ENCODE measurements at places on chromosomes 7 and 10.

DNA sequence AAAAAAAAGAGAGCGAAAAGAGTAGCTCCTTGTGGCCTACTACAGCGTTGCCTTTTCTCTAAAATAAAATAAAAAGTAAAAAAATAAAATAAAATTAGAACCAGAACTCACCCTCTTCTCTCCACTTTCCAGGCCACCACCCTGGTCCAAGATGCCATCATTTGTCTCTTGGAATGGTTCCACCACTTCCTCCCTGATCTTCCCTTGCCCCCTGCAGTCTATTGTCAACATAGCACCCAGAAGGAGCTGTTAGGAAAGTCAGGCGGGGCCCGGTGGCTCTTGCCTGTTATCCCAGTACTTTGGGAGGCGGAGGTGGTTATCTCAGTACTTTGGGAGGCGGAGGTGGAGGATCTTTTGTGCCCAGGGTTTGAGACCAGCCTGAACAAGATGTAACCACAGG is 7.6 kb upstream of the GRID2IP start:
- DNase-seq: no peak

- DNase-seq: no peak
These were observed 89.0 kb downstream of the NKX6-2 start for GRCh38 chr10:132696728-132697577.

DNA sequence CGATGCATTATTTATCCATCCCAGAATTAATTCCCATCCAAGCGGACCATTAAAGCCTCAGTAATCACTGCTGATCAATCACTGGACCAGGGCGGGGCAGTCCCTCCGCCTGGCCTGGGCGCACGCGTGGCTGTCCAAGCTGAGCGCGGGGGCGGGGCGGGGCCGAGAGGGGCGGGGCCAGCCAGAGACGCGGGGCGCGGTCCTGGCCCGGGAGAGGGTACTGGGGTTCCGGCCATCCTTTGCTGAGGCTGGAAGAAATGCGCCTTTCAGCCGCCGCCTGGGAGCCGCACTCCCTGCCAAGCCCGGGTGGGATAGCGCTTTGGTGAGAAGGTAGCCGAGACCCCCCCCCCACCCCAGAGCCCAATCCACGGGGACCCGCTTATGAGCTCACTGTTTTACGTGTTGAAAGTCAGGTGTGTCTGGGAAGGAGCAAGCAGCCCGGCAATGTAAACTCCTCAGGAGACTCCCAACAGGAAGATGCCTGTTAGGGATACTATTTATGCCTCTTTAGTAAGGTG is at the start of gene ARHGAP22:
TSS of gene ARHGAP22 (minus strand) at position 83 of the 518 bp plus-strand sequence. CDS start 277 bp downstream, outside the sequence.
- DNase-seq: no peak

DNA sequence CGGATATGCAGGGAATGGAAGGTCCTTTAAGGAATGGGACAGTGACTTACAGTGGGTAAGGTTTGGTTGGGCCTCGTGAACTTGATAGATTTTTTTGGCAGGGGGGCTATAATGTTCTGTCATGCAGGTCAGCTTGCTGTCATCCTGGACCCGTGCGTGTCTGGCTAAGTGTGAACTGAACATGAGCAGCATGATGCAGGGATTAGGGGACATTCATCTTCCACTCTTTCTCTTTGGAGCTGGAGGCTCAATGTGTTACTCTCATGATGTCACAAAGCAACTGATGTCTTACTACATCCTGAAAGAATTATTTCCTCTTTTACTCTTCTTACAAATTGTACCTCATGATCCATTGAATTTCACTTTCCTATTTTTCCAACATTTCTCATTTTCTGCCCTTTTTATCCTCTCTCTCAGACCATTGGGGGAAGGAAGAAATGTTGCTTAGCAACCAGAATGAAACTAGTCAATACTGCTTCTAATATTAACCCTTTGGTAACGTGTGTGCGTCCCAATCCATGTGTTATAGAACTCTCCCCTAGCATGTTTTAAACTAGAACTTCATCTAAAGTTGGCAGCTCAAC is 549.1 kb downstream of the LRMDA start:
- no peak for DNase-seq

GRCh38 chr7:157168571-157168970 is 29.8 kb downstream of the UBE3C start:
- no peak for DNase-seq

GRCh38 chr7:127477295-127478023 is 85.0 kb upstream of the ZNF800 start:
- DNase-seq: no peak

GRCh38 chr10:20945546-20946332 is 48.6 kb upstream of the NEBL start:
- no peak for DNase-seq

- DNase-seq: no peak
These were observed 119.1 kb downstream of the TFEC start for GRCh38 chr7:115911465-115911864.

DNA sequence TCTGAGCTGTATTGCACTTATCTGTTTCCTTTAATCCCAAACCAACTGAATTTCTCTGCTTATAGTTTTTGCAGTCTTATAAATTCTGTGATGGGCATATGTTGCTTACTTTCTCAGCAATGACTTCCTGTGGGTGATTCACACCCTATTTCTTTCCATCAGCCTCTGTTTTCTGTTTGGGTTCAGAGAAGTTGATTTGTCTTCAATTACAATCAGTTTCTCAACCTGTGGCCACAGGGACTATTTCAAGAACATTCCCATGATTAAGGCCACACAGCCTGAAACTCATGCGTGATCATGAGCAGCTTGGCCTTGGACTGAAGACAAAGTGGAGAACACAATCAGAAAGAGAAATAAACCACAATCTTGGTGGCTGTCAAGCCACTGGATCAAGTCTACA is 1174.6 kb upstream of the C7orf33 start:
- DNase-seq: no peak

DNA sequence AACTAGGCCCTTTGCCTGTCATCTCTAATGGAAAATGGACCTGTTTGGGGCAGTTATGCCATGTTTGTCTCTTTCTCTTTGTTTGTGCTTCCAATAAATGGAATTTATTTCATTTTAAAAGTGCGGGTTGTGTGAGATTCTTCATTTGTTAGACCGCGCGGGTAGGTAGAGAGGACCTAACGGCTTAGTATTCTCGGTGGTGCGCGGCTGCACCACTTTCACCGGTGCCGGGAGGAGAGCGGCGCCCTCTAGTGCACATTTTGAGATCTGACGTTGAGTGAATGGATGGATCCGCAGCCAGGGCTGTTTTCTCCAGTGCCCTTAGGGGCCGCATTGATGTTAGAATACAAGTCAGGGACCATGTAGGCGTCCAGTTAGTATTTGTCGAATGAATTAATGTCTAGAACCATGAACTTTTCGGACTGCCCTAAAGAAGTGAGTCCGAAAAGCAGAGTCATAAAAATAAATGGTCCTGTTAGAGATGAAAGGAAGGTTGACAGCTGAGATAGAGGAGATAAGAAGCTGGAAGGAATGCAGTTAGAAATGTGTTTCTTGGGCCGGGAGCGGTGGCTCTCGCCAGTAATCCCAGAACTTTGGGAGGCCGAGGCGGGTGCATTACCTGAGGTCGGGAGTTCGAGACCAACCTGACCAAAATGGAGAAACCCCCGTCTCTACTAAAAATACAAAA is 29.3 kb upstream of the GIMAP8 start:
- DNase-seq: peak; percentile 77

- DNase-seq: peak; percentile 68
These were observed 14.5 kb downstream of the LBX1 start for GRCh38 chr10:101214446-101215396.

- no peak for DNase-seq
These were observed 45.1 kb upstream of the GSAP start for GRCh38 chr7:77461246-77461645.

DNA sequence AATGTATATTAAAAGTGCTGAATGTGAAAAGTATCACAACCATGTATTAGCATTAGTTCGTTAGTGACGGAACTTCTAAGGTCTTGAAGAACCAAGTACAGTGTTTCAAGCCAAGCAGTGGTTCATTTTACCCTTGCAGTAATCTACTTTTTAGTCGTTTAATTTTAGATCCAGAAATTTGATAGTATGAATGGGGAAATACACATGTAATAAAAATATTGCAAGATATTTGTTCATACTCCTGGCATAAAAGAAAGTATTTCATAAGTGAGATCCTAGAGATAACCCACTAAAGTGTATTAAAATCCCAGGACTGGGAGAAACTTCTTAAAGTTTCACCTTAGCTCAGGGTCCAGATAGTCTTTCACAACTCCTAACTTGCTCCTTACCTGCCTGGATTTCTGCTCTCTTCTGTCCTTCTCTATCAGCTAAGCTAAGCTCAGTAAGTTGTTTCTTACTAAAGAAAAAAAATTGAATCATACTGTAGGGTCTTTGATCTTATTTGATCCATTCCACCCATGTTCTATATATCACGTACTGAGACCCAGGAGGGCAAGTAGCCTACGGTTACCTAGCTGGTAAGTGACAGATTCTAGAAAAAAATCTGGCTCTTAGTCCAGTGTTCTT is 1.5 kb downstream of the BCAP29 start:
- DNase-seq: no peak

- no peak for DNase-seq
These were observed 5.0 kb upstream of the CALML5 start for GRCh38 chr10:5504146-5505072.

DNA sequence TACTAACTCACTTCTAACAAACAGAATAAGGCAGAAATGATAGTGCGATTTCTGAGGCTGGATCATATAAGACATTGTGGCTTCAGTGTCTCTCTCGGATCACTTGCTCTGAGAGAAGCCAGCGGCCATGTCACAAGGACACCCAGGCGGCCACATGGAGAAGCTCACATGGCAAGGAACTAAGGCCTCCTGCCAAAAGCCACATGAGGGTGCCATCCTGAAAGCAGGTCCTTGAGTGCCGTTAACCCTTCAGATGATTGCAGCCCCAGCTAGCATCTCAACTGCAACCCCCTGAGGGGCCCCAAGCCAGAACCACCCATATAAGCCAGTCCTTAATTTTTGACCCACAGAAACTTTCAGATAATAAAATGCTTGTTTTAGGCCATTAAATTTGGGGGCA is 6.9 kb upstream of the VDAC2 start:
- DNase-seq: no peak

DNA sequence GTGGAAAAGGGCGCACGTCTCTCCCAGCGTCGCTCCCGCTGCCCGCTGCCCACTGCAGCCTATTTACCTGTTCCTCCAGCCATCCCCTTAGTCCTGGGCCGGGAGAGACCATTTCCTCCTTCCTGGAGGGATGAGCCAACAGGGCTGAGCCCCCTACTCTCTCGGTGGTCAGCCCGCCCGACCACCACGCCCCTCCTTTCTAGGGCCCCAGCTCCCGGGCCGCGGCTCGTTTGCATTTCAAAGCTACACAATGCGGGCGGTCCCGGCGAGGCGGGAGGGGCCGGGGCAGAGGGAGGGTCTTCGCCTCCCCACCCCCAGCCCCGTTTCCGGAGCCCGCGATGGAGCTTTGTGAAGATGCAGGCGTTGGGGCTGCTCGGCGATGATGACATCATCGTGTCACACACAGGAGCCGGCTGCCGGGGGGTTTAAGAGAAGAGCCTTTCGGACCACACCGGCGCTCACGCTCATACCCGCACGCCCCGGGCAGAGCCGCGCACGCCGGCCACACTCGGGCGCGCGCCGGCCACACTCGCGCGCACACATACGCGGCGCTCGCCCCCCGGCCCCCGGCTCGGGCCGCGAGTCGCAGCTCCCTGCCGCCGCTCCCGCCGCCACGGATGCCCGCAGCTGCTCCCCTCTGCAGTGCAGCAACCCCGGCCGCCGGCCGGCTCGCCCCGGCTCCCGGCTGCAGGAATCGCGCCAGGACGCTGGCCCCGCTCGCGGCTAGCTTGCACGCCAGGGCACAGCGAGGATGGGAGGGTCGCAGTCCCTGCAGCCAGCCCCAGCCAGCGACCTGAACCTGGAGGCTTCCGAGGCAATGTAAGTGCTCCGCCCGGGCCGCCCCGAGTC is 107.7 kb upstream of the BTBD16 start:
- DNase-seq: no peak

GRCh38 chr10:119139464-119140067 is 25.9 kb downstream of the SFXN4 start:
- DNase-seq: peak; percentile 20

DNA sequence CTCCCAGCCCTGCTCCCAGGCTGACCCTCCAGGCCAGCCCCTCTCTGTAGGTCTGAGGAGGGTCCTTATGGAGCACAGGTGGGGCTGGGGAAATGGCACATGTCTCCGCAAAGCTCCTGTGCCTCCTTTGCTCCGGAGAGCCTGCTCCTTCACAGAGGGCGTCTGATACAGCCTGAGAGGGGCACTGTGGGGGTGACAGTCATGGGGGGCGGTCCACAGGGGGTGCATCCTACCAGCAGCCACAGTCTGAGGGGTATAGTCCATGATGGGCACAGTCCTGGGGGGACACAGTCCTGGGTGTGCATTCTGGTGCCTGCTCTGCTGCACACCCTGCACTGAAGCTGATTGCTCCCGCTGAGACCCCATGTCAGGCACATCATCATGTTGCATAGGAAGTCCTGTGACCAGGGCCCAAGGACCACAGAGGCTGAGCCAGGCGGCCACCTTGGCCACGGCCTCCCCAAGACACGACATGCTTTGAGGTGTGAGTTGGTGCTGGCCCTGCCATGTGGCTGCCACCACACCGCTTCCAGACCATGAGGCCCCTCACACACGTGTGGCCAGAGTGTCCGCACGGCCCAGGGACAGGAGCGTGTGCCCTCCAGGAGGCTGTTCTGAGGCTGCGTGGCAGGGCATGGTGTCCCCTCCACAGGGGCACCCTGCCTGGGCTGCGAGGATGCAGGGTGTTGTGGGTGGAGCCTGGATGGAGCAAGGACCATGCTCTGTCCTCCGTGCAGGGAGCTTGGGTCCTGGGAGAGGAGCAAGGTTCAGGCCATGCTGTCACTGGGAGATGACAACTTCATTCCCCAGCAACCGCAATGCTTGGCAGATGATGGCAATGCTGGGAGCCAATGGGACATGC is 59.2 kb downstream of the PWWP2B start:
- DNase-seq: no peak

GRCh38 chr10:110533149-110533548 is 34.3 kb upstream of the SMC3 start:
- DNase-seq: no peak

DNA sequence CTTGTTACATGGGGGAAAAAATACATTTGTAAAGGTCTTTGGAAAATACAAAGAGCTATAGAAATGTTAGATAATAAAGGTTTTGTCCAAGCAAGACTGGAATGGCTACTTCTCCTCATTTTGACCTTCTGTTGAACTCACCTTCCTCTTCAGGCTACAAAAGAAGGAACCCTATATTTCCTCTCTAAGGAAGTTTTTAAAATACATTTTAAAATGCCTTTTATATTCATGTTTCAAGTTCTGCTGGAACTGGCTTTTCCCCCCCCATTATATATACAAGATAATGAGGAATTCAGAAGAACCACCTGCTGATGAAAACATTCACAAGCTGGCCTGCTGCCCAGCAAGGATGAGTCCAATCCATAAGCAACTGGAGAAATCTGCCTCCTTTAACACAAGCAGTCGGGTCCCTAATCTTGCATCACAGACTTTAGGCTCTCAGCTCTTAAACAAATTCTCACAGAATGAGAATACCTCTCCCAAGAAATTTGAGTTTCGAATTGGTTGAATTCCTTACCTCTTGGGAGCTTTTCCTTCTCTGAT is 44.6 kb downstream of the MTERF1 start:
- DNase-seq: no peak

All from stimulated activated naive CD4-positive, alpha-beta T cell treated with Interleukin-2 at 50 U/mL for 16 hours (primary cell).